ENCODE measurements at places on chromosomes 6 and 20. TPM values are rescaled to one million over a fixed set of nuclear protein-coding genes. Genes with fewer than 3 reads are reported as not detected.

ANKRD6 gene
- 4.2 TPM for total RNA-seq

SYCP2L gene
- not detected for total RNA-seq

BMP5 gene
- total RNA-seq = 1.4 TPM

BNIP5 gene
- 5.8 TPM for total RNA-seq

- DNase-seq = peak; percentile 41
- no peaks in the 10 kb centered on the region for H3K36me3 ChIP-seq
- no peaks in the 10 kb centered on the region for H3K27me3 ChIP-seq
- no peak overlapping the region for H3K4me3 ChIP-seq
- H3K4me1 ChIP-seq = peaks cover 10% of the 10 kb centered on the region
These were observed 124.2 kb downstream of the SLC24A3 start for GRCh38 chr20:19336631-19337030.

DNA sequence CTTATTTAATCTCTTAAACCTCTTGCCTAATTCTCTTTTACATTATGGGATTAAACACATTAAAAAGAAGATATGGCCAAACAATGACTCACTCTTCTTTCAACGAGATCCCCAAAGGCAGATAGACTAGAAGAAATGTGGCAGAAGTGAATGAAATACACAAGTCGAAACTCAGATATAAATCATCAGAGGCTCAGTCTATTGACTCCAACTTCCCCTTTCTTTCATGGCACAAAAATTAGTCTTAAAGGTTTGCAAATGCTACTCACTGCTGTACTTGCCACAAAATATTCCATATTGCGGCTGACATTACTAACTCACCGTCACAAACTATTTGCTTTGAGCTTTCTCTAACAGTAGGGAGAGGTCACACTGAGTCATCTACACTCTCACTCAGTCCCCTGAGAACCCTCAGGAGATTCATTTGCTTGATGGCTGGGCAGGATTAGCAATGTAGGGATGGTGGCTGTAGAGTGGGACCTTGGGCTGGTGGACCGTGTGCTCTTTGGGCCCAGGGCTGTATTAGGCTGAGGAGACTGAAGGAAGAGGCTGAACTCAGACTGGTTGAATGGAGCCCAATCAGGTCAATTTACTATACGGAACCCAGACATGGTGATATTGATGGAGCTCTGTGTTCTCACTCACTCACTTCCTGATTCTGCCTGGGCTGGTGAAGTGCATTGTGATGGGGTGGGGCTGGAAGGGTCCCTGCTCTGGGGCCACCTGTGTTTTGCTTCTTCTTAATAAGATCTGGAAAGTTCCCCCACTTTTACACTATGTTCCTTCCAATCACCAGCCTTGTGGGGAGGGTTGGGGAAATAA, 42.8 kb upstream of the UBR2 start:
- no peaks in the 10 kb centered on the region for H3K36me3 ChIP-seq
- no peak overlapping the region for H3K4me3 ChIP-seq
- no peak overlapping the region for H3K27ac ChIP-seq
- H3K27me3 ChIP-seq = no peaks in the 10 kb centered on the region
- H3K4me1 ChIP-seq = no peaks in the 10 kb centered on the region

DNA sequence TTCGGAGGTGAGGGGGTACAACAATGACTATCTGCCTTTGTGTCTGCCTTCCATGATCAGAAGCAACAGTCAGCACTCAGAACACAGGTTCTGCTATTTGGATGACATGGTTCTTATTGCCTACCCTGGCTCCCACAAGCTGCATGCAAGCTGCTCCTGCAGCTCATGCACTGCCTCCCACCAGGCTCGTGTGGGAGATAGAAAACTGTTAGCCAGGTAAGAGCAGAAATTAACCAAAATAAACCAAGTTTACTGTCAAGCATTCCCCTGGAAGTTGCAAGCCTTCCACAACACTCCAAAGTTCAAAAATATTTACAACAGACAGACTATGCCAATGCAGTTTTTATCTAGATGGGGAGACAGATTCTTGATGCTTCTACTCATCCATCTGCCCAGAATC, 31.0 kb downstream of the OPRM1 start:
- no peak overlapping the region for H3K27ac ChIP-seq
- H3K27me3 ChIP-seq = no peaks in the 10 kb centered on the region
- H3K36me3 ChIP-seq = no peaks in the 10 kb centered on the region
- no peaks in the 10 kb centered on the region for H3K4me1 ChIP-seq
- no peak overlapping the region for H3K4me3 ChIP-seq

GRCh38 chr20:63873477-63873971, 8.5 kb downstream of the TPD52L2 start:
- peak overlapping the region; percentile 52 for H3K27ac ChIP-seq
- no peaks in the 10 kb centered on the region for H3K4me1 ChIP-seq
- no peak overlapping the region for H3K4me3 ChIP-seq
- H3K36me3 ChIP-seq = peaks cover 100% of the 10 kb centered on the region

DNA sequence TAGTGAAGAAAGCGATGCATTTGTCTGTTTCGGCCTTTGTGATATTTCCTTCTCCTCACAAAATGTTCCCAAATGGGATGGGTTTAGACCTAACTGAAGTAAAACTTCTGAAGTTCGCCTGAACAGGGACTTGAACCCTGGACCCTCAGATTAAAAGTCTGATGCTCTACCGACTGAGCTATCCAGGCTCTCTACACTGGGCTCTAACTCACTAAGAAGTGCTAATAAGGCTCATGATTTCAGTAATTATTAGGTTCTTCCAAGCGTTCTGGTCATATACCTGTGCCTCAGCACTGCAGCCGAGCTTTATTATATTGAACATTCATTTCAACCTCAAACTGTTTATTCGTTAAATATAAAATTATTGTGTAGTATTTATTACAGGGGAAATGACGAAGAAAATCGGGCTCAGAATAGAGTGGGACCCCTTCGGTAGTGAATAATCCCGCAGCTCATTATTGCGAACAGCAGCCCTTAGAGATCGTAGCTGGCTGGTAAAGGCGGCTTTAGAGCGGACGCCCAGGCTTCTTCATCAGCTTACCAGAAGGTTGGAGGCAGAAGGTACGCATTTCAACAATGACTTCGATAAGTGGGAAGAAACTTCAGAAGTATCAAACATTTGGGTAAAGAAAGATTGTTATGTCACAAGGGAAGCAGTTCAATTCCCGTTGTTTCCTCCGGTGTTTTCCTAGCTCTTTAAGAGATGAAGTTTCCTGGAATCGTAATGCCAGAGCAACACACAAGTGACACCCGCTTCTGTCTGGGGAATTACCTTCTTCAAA, 119.0 kb upstream of the ZNF184 start:
- no peaks in the 10 kb centered on the region for H3K4me1 ChIP-seq
- no peak overlapping the region for H3K4me3 ChIP-seq
- H3K27me3 ChIP-seq = peaks cover 14% of the 10 kb centered on the region
- no peak for DNase-seq
- H3K27ac ChIP-seq = no peak overlapping the region
- H3K36me3 ChIP-seq = no peaks in the 10 kb centered on the region

- H3K27me3 ChIP-seq = peaks cover 8% of the 10 kb centered on the region
- no peaks in the 10 kb centered on the region for H3K36me3 ChIP-seq
- H3K4me1 ChIP-seq = no peaks in the 10 kb centered on the region
- H3K27ac ChIP-seq = no peak overlapping the region
- DNase-seq = no peak
- no peak overlapping the region for H3K4me3 ChIP-seq
These were observed 76.8 kb upstream of the DUSP22 start for GRCh38 chr6:215335-216034.

DNA sequence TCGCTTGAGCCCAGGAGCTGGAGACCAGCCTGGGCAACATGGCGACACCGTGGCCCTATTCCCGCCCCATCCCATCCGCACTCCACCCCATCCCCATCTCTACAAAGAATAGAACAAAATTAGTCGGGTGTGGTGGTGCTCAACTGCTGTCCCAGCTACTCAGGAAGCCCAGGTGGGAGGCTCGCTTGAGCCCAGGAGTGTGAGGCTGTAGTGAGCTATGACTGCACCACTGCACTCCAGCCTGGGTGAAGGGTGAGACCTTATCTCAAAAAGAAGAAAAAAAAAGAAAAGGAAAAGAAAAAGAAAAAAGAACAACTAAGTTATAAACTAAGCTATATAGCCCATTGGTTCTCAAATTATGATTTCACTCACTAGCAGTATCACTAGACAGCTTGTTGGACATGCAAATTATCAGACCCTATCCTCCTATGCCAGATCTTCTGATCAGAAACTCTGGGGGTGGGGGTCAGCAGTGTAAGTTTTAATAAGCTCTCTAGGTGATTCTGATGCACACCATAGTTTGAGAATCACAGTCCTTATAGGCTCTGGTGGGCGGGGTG, 491 bp upstream of the ITCH start:
- peak overlapping the region; percentile 93 for H3K27ac ChIP-seq
- H3K4me1 ChIP-seq = peaks cover 47% of the 10 kb centered on the region
- peak; percentile 46 for DNase-seq
- peak overlapping the region; percentile 76 for H3K4me3 ChIP-seq

GRCh38 chr20:61493798-61494305, 241.8 kb downstream of the CDH4 start:
- H3K4me3 ChIP-seq = no peak overlapping the region
- H3K36me3 ChIP-seq = no peaks in the 10 kb centered on the region
- no peak overlapping the region for H3K27ac ChIP-seq
- no peak for DNase-seq
- H3K4me1 ChIP-seq = no peaks in the 10 kb centered on the region

- no peaks in the 10 kb centered on the region for H3K27me3 ChIP-seq
- no peaks in the 10 kb centered on the region for H3K36me3 ChIP-seq
- peak; percentile 15 for DNase-seq
- H3K4me1 ChIP-seq = no peaks in the 10 kb centered on the region
- H3K27ac ChIP-seq = no peak overlapping the region
- no peak overlapping the region for H3K4me3 ChIP-seq
These were observed 194.5 kb upstream of the CDH4 start for GRCh38 chr20:61057443-61058121.

DNA sequence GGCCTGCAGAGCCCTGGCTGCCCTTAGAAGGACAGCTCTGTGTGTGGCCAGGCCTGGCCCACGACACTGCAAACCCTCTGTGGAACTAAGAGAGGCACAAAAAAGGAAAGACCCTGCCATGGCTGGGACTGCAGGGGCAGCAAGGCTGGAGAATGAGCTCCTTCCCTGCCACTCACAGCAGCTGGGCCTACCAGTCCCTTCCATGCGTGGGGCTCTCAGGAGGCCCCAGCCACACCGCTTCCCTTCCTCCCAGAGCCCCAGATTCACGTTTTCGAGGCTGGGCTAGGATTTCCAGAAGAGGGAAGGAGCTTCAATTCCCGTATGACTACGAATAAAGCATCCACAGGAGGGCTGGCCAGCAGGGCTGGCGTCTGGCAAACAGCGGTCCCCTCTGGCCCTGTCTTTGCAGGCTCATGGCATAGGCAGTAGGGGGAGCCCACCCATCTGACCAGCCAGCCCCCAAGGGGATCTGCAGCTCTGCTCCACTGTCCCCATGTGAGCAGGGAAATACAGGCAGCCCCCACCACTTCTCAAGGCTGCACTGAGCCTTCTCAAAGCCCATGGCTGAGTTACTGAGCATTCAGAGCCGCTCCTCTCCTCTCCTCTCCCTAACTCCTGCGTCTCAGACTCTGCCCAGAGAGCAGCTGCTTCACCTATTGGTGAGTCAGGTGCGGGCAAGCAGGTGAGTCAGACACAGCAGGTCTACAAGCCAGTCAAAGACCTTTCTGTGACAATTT, 53.1 kb downstream of the NINL start:
- peak overlapping the region; percentile 5 for H3K4me3 ChIP-seq
- H3K36me3 ChIP-seq = no peaks in the 10 kb centered on the region
- H3K4me1 ChIP-seq = peaks cover 10% of the 10 kb centered on the region
- H3K27ac ChIP-seq = peak overlapping the region; percentile 54
- DNase-seq = no peak

GRCh38 chr6:167678102-167679101, 148.3 kb upstream of the AFDN start:
- no peak overlapping the region for H3K27ac ChIP-seq
- peaks cover 9% of the 10 kb centered on the region for H3K27me3 ChIP-seq
- peak overlapping the region; percentile 38 for H3K4me3 ChIP-seq
- no peaks in the 10 kb centered on the region for H3K36me3 ChIP-seq
- peaks cover 47% of the 10 kb centered on the region for H3K4me1 ChIP-seq

DNA sequence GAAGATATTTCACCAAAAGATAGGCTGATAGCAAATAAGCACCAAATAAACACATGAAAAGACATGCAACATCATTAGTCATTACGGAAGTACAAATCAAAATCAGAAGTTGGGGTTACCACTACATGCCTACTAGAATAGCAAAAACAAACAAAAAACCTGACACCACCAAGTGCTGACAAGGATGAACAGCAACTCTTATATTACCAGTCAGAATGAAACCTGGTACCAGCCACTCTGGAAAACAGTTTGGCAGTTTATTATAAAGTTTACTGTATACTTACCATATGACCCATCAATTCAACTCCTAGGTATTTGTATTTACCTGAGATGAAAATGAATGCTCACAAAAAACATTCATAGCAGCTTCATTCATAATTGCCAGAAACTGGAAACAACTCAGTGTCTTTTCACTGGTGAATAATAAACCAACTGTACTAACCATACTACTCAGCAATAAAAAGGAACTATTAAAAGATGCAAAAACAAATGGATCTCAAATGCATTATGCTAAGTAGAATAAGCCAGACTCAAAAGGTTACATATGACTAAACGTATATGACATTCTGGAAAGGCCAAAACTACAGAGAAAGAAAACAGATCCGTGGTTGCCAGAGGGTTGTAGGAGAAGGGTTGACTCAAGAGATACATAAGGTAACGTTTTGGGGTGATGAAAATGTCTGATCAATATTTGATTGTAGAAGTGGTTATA, 33.0 kb downstream of the NUP153 start:
- no peak overlapping the region for H3K4me3 ChIP-seq
- H3K36me3 ChIP-seq = peaks cover 29% of the 10 kb centered on the region
- H3K27me3 ChIP-seq = no peaks in the 10 kb centered on the region
- peaks cover 5% of the 10 kb centered on the region for H3K4me1 ChIP-seq
